Kidney epithelial cell (primary cell): ENCODE measurements at places on chromosomes 16 and 17.

DNA sequence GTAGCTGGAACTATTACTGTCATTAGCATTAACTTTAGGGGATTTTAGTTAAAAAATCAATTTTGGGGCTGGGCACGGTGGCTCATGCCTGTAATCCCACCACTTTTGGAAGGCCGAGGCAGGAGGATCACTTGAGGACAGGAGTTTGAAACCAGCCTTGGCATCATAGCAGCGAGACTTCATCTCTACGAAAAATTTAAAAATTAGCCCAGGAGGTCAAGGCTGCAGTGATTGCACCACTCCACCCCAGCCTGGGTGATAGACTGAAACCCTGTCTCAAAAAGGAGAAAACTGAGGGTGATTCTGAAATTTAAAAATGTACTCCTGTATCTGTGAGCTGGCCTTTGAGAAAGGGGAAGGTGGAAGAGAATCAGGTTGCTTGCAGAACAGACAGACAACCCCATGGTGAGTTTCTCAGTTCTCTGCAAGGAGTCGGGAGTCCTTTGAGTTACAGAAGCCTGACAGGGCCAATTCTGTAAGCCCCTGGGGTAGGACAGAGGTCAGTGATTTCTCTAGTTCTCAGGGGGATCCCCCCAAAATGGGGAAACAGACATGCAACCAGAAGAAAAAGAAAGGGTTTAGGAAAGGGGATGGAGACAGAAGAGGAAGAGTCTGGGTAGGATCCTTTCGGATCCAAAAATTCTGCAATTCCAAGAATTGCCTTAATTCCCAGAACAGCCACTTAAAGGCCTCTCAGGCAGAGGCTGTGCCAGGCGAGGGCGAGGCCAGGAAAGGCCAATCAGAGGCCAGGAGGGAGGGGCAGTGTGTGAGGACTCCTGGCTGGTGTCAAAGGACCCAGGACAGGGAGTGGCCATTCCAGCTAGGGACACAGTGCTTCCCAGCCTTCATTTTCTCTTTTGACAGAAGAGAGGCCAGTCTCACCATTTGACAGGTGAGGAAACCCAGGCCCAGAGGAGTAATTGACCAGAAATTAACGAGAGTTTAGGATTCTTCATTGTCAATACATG is 6.7 kb downstream of the NUPR1 start:
- DNase-seq: no peak

DNA sequence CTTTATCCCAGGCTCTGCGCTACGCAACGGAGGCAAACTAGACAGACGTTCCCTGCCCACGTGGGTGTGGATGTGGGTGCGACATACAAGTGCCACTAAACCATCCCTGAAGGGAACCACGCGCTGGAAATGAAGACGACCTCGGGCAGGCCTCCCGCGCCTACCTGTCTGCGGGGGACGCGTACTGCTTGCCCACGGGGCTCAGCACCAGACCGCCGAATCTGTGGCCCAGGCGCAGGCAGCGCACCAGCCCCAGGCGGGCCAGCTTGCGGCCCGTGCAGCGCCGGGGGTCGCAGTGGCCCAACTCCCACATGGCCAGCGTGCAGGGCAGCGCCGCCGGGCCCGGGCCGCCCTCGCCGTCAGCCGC is 480 bp downstream of the TSR3 start:
- DNase-seq: no peak

GRCh38 chr16:73426433-73427160 is 378.7 kb upstream of the ZFHX3 start:
- no peak for DNase-seq

DNA sequence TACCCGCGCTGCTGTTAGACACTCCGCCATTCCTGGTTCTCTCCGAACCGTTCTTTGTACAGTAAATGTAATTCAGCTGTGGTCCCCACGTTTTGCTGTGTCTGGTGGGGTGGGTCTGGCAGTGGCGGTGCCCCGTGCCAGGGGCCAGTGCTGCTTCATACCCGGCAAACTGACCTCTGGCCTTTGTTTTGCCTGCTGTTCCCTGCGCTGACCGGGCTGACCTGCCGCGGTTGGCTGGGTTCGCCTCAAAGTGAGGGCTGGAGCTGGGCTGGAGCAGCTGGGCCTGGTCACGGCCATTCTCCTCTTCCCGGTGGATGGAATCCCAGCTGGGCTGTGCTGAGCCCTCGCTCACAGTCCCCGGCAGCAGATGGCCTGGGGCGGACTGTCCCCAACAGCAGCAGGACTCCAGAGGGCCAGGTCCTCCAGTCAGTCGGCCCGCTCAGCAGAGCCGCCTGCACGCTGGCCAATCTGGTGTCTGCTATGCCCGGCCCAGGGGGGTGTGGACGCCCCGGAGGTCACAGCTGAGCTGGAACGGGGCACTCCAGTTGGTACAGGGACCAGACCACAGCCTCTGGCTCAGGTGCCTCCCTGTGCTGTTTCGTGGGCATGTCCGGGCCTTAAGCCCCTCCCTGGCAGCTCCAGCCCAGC is 1.5 kb upstream of the WFIKKN1 start:
- no peak for DNase-seq

DNA sequence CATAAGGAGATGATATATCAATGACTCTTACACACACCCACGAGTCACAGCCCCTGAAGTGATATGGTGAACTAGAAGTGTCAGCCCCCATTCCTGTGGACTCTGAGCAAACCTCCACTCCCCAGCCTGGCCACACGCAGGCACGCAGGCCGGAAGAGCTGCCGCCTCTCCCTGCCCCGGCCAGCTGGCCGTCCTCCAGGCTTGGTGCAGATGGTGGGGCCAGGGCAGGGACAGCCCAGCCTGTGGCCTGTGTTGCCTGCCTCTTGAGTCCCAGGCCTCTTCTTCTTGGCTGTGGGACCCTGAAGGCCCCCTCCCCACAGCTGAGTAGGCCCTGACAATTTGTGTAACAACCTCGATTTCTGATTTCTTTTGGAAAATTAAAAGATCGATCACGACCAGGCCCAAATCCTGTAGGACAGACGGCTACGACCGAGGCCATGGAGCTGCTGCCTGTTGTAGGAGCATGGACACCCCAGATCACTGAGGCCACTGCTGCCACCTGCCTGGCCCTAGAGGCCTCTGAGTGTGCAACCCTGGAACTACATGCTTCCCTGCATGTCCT is 10.0 kb upstream of the MPRIP start:
- DNase-seq: no peak

DNA sequence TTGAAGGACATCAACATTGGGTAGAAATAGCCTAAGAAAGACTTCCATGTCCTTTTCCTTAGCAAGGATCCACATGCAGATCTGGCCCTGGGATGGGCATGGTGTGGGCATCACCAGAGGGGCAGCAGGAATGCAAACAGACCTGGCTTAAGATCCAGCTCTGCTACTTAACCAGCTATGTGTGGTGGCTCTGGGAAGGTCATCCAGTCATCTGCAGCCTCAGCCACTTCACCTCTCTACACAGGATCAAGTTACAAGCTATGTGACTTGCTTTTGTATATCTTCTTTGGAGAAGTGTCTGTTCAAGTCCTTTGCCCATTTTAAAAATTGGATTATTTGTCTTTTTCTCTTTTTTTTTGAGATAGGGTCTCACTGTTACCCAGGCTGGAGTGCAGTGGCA is 13.5 kb upstream of the ADORA2B start:
- DNase-seq: no peak

DNA sequence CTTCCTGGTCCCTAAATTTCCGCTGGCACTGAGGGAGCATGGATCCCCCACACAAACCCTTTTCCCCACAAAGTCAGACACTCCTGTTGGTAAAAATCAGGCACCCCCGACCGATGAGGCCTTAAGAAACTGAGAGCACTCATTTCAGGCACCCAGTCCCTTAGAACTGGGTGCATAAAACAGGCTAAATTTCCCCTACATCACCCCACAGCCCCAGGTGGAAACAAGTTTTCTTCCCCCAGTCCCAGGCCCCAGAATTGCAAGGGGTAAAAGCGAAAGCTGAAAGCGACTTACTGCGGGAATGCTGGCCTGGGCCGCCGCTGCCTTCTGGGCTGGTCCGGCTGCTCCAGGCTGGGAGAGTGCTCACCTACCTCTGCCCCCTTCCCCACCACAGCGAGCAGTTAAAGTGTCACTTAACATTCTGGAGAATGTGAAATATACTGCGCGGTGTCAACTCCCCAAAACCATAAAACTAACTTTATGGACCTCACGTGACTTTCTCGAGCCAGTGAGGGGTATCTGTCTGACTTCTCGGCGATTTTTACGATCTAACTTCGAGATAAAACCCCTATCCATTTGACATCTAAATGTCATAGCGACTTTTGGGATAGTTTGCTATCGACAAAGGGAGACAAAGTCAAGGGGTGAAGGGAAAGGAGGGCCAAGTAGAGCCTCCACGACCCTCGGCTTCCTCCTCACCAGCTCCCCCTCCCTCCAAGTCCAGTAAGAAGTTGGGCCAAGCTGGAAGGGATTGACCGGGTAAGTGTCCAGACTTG is at the start of gene HOXB3:
Gene HOXB3, minus strand, starts transcription at position 411 of the 776 bp plus-strand sequence. CDS start 37,767 bp downstream, outside the sequence.
- no peak for DNase-seq

DNA sequence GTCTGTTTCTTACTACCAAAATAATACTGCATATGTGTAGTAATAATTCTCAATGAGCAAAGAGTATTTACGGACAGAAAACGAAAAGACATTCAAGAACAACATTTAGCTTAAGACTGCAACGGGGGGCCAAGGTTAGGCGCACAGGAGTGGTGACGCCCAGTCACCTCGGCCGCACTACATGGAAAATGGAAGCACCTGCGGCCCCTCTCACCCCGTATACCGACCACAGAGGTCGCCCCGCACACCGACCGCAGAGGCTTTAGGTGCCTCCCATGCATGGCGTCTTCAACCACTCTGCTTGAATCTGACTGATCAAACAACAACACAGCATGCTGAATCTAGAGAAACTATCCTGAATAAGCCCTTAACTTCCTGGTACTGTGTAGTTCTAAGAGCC is 26.4 kb downstream of the CCDC57 start:
- DNase-seq: no peak

- no peak for DNase-seq
These were observed 239.1 kb upstream of the RBFOX1 start for GRCh38 chr16:7093511-7093910.

DNA sequence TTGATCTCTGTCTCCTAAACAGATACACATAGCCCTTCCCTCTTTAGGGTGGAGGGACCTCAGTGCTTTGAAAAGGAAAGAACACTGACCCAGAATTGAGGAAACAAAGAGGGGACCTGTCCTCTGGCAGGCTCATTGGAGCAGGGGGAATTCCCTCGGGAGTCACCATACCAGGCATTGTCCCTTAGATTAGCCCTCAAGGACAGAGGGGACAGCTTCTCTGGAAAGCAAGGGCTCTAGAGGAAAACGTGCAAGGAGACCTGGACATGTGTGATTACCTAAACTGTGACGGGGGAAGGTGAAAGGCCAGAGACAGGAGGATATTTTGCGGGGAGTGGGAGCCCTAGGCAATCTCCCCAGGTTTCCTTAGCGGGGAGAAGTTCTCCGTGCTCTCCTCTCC is 7.6 kb upstream of the FZD2 start:
- DNase-seq: no peak

- no peak for DNase-seq
These were observed 19.3 kb downstream of the CMTM3 start for GRCh38 chr16:66623755-66624154.

- DNase-seq: no peak
These were observed 1063.2 kb downstream of the CDH11 start for GRCh38 chr16:64058685-64059084.

GRCh38 chr17:55265311-55266021 is 706 bp downstream of the HLF start:
- DNase-seq: no peak

GRCh38 chr16:29910819-29911675 is 10.8 kb downstream of the ASPHD1 start:
- DNase-seq: no peak

- no peak for DNase-seq
These were observed 3.5 kb downstream of the MEFV start for GRCh38 chr16:3252967-3253366.

GRCh38 chr17:2898255-2898926 is 102.2 kb downstream of the RAP1GAP2 start:
- no peak for DNase-seq

GRCh38 chr17:74840989-74841666 is 18.6 kb downstream of the GRIN2C start:
- DNase-seq: no peak

DNA sequence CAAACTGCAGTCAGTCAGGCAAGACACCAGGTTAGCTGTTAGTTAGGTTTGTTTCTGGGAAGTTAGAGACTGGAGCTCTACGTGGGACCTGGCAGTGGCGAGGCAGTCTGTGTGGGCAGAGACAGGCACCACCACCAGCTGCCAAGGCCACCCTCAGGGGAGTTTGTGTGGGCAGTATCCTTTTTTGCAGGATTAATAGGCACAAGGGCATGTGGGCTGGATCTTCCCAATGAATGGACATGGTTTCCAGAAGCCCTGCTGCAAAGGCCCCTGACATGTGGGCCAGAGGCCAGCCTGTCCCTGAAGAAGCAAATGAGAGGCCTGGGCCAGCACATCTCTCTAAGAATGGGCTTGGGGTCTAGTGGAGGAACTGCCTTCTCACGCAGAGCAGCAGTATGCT is 19.2 kb upstream of the SREBF1 start:
- no peak for DNase-seq

GRCh38 chr17:57399690-57400089 is 143.4 kb downstream of the MSI2 start:
- DNase-seq: no peak

DNA sequence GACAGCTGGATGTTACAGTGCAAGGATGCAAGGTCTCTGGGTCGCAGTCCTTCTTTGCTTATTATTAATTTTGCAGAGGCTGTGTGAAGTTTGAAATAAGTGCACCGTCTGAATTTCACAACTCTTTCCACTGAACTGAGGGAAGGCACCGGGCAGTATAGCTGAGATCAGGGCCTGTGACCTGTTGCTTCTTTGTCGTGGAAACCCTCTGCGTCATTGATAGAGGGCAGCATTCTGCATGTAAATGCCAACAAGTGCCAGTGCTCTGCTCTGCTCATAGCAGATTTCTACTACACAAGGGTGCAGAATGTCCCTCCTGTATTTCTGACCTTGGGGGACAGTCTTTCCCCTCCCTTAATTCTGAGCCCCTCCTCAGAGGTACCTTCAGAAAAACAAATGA is 26.0 kb downstream of the CD300LF start:
- no peak for DNase-seq

DNA sequence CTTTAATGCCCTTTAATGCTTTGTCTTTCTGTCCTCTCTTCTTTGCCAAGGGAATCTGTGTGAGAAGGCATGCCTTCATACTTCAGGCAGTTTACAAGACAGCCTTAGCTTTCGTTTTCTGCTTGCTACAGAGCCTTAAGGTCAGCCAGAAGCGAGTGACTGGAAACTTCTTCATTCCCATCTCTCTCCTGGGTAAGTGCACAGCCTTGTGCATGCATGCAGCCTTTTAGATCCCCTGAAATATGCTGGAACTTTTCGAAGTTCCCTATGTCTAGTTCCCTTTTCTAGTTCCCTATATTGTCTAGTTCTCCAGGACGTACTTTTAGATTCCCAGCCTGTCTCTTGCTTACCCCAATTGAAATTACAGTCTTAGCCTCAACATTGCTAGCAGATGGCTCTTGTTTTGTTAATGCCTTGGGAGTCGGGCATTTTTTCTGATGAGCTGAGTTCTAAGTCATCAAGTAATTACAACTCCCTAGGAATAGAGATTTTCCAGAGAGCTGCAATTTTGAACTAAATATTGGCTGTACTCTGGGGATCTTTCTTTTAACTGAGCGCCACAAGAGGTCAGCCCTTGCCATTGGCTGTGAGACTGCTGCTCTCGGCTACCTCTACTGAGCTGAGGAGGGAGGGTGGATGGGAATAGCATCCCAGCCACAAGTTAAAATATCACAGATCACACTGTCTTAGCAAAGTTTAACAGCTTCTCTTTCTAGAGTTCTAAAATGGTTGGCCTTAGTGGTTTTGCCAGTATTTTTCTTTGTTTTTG is 22.7 kb upstream of the PPM1D start:
- no peak for DNase-seq

GRCh38 chr16:89960966-89961365 is 12.4 kb downstream of the DEF8 start:
- DNase-seq: no peak

GRCh38 chr16:54657058-54657708 is 273.5 kb upstream of the IRX5 start:
- DNase-seq: no peak
